SK-N-SH treated with all-trans-retinoic acid at 6 μM for 48 hours (cell line): ENCODE measurements at places on chromosomes 6 and 20.

DNA sequence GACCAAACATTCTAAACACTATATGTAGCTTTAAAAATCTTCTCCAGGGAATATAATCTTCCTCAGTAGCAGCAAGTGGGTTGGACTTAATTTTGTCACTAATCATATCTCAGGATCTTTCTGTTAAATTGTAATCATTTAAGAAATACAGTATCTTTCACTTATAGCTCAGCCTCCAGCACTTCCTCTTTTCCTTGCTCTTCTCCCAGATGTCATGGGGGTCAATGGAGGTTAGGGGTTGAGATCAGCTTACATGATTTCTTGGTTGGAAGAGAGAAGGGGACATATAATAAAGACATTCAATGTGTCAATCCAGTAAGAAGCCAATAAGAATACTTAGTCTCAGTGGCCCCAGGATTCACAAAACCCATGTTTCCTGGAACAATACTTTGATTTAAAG, 15.7 kb upstream of the REPS1 start:
- ATAC-seq: no peak

GRCh38 chr6:55528624-55529023, 50.4 kb downstream of the HMGCLL1 start:
- ATAC-seq: peak; percentile 79

DNA sequence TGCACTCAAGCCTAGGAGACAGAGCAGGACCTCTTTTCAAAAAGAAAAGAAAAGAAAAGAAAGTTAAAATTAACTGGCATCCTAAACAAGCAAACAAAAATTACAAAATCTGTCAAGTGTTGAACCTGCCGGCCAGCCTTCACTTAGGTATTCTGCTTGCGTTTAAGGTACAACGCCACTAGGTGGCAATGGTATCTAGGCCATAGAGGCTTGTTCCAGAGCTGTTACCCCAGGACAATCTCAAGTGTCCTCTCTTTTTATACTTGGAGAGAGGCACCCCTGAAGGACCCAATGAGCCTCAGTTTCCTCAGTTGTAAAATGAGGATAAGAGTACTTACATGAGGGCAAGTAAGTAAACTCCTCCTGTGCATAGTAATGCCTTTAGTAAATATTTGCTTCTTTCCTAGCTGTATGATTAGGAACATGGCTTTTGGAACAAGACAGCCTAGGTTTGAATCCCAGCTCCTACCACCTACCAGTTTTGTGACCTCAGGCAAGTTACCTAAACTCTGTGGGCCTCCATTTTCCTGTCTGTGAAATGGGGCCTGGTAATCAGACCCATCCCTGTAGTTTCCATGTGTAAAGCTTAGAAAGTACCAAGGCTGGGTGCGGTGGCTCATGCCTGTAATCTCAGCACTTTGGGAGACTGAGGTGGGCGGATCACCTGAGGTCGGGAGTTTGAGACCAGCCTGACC, 5.8 kb upstream of the PACSIN1 start:
- peak; percentile 57 for ATAC-seq

GRCh38 chr6:40395066-40395697, 192.0 kb downstream of the LRFN2 start:
- no peak for ATAC-seq

DNA sequence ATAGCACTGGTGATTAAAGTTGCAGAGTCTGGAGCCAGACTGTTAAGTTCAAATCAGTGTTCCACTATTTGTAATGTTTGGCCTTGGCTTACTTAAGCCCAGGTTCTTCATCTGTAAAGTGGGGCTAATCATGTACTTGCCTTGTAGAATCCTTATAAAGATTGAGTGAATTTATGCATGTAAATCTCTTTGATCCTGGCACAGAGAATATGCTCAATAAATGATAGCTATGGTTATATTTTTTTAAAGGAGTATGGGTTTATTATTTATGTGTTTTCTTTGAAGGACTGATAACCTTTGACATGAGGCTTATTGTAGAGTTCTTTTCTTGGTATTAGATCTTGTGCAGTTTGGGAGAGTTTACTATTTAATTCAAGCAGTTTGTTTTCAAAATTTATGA, 89.5 kb downstream of the CDKAL1 start:
- ATAC-seq: no peak

DNA sequence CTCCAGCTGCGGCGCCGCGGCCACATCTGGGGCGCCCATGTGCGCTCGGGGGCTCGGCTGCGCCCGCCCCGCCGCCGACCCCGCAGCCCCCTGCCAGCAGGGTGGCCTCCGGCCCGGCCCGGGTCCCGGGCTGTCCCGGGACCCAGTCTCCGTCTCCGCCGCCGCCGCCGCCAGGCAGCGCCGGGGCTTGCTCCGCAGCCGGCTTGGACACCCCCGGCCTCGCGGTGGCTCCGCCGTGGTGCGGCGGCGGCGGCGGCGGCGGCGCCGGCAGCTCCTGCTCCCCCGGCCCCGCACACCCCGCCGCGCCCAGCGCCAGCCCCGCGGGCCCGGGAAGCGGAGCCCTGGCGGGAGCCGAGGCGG, 219 bp downstream of the ISM1 start:
- no peak for ATAC-seq

DNA sequence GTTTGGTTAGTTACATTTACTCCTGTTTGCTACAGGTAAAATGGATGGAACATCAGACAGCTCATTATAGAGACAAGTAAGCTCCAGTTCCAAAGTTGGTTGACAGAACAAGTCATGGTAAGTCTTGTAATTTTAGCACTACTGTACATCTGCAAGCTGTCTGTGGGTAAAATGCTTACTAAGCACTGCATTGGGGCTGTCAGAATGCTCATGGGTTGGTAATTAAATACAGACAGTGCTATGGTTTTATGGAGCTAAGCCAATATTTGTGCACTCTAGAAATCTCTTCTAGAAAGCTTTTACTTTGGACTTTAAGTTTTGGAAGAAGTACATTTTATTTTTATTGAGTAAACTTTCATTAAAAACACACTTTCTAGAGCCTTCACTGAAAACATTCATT, 419.2 kb upstream of the MMS22L start:
- peak; percentile 63 for ATAC-seq

DNA sequence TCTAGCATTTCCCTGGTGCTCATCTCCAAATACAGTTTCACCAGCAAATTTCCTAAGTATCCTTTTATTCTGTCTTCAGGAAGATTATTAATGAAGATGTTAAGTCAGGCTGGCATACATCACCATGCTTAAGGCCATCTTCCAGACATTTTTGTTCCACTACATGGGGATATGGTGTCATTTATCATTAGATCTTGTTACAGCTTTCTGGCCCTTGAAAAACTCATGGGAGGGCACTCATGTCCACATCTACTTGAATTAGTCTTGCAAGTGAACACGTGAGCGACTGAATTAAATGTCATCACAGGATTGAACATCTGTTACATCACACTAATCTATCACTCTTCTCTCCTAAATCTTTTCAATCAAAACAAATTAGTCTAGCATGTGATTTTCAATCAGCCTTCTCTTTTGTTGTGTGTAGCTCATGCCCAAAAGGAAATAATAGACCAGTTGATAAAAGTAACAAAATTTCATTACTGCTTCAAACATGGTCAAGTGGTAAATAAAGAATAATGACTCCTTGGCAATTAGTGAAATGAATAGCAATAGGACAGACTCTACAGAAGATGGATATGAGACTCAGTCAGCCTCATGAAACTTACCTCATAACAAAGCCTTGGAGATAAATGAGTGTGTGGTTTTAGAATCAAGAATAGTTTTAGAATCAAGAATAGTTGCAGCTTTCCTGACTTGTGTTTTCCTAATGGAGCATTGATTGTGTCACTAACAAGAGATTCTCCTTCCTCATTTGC, 80.5 kb downstream of the MTFR2 start:
- ATAC-seq: no peak

- ATAC-seq: no peak
These were observed 615 bp upstream of the EYA2 start for GRCh38 chr20:46893877-46894578.

GRCh38 chr6:53746442-53747103, 48.2 kb upstream of the LRRC1 start:
- no peak for ATAC-seq

DNA sequence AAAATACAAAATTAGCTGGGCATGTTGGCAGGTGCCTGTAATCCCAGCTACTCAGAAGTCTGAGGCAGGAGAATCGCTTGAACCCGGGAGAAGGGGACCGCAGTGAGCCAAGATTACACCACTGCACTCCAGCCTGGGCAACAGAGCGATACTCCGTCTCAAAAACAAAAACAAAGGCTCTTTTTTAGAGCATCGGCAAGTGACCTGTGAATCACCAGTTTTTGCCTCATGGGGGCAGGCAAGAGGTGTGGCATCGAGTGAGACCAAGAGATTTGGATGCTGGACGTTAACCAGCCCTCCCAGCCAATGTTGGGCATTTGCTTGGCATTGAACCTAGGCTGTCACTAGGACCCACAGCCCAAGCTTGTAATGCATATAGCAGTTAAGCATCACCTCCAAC, 14.6 kb upstream of the CDK5RAP1 start:
- ATAC-seq: peak; percentile 73

- ATAC-seq: no peak
These were observed 132.8 kb downstream of the LAMA2 start for GRCh38 chr6:129015721-129016120.

DNA sequence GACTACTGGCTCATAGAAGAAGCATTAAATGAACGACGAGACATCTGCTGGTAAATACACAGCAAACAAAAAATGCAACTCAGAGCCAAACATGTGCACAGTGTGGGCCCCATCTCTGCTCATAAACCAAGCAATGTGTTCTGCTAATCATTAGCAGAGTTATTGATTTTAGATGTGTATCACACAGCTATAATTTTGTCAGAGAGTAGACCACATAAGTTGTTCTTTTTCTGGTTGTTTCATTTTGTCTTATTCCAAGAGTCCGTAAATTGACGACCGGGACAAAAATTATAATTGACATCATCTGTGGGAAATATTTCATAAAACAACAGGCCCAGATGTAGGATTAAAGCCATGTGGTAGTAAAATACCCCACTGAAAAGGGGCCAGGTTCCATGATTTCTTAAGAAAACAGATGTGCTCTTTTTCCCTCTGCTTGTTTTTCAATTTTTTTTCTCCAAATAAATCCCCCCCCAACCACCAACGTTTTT, 423.6 kb downstream of the HAO1 start:
- ATAC-seq: no peak

DNA sequence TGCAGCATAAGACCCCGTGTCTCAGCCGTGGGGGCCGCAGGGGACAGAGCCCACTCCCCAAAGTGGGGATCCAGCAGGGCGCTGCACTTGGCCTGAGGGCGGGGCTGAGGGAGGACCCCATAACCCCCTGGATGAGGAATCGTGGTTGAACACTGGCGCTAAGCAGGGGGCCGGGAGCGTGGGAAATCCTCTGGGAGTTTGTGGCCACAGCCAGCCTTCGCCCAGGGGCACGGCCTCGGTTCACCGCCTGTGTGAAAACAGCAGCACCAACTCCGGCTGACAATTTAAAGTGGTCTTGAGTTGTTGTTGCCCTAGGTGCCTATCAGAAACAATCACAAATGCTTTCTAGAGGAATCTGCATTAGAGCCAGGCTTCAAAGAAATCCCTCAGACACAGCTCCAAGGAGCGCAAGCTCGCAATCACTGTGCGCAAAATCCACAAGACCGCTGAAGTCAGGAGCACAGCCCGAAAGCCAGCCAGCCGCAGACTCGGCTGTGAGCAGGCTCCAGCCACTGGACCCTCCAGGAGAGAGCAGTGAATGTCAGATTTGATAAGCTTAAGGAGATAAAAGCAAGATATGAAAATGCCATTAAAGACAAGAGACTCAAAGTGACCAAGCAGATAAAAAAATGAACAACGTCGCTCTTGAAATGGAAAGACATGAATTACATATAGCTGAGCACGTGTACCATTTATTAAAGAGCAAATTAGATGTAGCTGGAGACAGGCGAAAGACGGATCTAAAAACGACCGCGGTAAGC, 10.9 kb upstream of the RPS6KA2 start:
- ATAC-seq: no peak

DNA sequence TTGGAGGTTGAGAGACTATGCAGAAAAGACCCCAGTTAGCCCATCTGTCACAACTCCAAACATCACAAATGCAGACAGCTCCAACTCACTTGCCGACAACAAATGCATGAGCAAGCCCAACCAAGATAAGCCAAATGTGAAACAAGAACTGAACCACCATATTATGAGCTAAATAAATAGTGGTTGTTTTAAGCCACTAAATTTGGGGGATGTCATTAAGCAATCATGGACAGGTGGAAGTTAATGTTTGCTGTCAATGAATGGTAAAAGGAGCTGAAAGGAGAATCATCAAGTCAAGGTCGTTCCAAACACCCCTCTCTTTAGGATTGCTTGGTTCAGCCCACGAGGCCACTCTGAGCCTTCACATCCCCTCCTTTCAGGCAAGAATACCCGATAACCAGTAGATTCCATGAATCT, 71.2 kb upstream of the PLCB4 start:
- ATAC-seq: no peak

- no peak for ATAC-seq
These were observed 2.8 kb downstream of the CLIC5 start for GRCh38 chr6:46012834-46013233.

GRCh38 chr6:24694198-24694597, 24.8 kb downstream of the C6orf62 start:
- ATAC-seq: no peak

DNA sequence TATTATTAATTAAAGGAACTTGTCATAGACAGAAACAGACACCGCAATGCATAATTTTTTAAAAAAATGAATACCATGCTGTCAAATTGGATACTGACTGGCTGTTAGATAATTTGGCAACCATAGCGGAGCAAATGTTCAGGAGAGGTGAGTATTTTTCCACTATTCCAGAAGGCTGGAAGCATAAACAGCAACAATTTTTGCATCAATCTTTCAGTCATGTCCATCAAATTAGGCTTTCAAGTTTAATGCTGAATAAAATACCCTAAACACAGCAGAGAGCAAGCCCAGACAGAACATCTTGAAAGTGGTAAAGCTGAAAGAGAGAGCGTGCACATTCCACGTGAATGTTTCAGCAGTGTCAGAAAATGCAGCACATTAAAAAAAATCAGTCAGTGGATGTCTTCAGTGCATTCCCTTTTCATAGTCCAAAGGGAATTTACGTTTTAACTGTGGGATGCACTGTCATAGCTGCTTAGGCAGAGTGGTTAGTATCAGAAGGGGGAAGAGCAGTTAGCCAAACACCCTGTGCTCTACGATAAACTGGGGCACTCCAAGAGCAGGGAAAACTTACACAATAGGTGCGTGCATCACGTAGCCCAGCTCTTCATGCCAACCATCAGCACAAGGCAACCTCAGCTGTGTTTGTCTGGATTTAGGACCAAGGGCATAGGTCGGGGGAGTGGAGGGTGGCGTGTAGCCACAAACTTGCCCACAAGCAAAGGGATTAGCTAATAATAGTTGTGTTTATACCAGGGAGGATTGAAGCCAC, 116.2 kb upstream of the STMND1 start:
- peak; percentile 86 for ATAC-seq

- ATAC-seq: peak; percentile 55
These were observed 350.5 kb downstream of the PRL start for GRCh38 chr6:21946298-21946783.

- no peak for ATAC-seq
These were observed 55.9 kb upstream of the PSMF1 start for GRCh38 chr20:1062334-1063010.

DNA sequence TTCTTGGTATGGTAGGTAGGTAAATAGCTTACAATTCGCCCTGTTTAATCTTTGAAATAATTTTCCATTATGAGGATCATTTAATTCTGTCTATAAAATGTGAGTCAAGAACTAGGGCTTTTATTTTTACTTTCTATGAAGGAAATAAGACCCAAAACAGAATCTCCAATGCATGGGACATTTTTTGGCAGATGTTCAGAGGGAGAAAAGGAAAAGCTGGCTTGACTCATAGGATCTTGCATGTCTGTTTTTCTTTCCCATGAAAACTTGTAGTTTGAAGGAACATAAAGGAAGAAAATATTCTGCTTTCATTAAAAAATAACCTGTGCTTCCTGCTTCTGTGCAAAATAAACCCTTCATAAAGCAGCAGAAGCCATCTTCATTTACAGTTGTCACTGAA, 143.1 kb upstream of the INSM1 start:
- ATAC-seq: no peak
